Smooth muscle cell of the brain vasculature (primary cell): ENCODE measurements at places on chromosomes 16 and 17.

DNA sequence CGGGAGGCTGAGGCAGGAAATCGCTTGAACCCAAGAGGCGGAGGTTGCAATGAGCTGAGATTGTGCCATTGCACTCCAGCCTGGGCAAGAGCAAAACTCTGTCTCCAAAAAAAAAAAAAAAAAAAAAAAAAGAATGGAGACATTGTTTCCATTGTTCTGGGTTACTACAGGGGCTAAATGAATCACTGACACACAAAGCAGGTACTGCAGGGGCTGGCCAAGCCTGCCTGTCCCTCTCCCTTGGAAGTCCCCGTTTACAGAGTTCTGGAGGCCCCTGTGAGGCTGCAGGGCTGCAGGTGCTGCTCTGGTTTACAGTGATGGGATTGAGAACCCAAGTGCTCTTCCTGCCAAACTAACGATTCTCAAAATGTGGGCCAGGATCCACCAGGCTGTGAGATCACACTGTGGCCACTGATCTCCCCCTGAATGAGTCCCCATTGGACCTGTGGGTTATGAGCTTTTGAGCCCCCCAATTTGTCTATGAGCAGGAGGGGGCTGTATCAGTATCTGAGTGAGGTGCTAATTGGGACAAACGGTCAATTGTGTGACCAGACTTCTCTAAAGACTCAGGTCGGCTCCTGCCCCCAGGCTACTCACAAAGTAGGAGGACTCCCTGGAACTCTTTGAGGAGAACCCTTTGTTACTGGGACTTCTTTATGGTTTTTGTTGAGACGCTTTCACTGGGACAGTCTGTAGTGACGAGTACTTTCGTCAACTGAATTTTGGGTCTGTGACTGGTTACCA is 39.0 kb downstream of the DNAH17 start:
- DNase-seq: no peak

- DNase-seq: no peak
Observed at GRCh38 chr17:76082326-76083251, 3.6 kb downstream of the ZACN start.

GRCh38 chr16:7330709-7331108 is 1.9 kb upstream of the RBFOX1 start:
- no peak for DNase-seq

DNA sequence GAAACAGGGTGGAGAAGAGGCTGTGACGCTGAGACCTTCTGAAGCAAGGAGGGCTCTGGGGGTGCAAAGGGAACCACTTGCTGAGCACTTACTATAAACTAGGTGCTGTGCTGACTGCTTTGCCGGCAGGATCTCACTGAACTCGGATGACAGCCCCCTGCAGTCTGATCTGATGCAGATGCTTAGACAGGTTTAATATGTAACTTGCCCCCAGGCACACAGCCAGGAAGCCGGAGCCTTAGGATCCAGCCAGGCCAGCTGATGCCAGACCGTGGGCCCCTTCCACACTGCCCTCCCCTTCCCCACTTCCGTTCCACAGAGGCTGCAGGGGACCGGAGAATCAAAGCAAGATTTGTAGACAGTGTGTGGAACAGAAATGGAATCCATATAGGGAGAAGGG is 23.1 kb downstream of the SPACA3 start:
- no peak for DNase-seq

GRCh38 chr16:15980329-15980728 is 30.9 kb downstream of the ABCC1 start:
- DNase-seq: no peak

DNA sequence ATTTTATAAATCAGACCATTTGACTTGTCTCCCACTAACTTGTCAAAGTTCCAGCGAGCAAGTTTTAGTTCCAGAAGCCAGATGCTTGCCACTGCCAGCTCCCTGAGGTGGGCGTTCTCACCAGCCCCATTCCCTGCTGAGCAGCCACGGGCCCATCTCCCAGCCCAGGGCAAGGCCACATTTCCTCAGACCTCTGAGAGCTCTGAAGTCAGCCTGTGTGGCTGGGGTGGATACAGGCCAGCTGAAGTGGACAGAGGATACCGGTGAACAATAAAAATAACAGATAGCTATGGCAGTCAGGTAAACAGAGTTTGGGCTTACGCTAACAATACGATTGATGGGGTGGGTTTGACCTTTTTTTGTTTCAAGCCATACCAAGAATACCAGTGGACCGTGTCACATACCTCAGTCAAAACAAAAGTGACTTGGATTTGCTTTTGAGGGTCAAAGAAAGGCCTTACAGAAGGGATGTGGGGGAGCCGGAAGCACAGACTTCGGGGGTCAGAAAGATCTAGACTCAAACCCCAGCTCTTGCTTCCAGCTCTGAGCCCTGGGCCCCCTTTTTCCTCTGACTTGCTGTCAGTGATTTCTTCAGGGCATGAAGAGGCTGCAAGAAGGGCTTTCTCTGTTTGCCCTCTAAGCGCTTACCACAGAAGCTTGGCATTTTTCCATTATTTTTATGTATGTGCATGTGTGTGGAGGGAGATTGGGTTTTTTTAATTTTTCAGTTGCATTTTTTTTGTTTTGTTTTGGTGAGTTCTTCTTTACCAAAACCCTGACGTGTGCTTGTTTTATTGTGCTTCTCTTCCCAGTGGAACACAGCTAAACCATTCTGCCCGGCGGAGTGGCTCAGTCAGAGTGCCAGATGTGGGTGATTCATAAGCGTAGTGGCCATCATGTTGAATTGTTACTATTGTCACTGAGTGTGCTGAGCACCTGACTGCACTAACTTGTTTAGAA is 109.9 kb downstream of the GNAO1 start:
- DNase-seq: no peak

- DNase-seq: no peak
Observed at GRCh38 chr16:2675714-2676113, 6.6 kb upstream of the KCTD5 start.

DNA sequence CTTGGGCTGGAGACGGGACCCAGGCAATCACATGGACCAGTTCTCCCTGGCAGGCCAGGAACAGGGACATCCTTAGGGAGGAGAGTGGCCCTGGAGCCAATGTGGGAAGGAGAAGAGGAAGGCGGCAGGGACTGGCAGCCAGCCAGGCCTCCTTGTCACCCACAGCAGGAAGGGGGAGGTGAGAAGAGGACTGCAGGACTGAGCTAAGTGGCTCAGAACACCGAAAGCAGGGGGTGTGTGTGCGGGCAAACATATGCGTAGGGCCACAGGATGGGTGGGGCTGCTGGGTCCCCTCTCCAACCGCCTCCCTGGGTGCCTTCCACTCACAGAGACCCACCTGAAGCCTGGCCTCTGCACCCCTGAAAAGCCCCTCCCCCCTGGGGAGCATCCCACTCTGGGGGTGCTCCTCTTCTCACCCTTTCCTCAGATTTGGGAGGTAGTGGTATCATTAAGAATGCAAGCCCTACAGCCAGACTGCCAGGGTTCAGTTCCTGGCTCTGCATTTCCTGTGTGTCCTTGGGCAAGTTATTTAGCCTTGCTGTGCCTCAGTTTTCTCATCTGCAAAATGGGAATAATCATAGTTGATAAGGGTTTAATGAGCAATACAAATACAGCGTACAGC is 8.1 kb downstream of the PNMT start:
- no peak for DNase-seq

GRCh38 chr17:34542700-34543336 is 36.6 kb upstream of the TMEM132E start:
- no peak for DNase-seq

DNA sequence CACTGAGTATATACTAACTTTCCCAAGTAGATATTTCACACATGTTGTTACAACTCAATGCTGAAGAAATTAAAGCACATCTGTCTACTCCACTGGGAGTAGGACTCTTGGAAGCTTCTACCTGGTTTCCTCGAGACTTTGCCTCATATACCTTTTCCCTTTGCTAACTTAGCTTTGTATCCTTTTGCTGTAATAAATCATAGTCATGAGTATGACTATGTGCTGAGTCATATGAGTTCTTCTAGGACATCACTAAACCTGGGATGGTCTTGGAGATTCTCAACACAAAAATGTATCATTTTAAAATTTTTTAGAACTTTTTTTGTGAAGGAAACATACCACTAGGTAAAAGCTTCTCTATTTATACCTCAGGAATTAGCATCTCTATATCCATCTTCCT is 39.8 kb downstream of the ABCA5 start:
- DNase-seq: no peak

GRCh38 chr16:14562691-14563491 is 67.2 kb downstream of the PARN start:
- no peak for DNase-seq

- no peak for DNase-seq
Observed at GRCh38 chr17:19752216-19753050, 4.3 kb upstream of the ALDH3A1 start.

DNA sequence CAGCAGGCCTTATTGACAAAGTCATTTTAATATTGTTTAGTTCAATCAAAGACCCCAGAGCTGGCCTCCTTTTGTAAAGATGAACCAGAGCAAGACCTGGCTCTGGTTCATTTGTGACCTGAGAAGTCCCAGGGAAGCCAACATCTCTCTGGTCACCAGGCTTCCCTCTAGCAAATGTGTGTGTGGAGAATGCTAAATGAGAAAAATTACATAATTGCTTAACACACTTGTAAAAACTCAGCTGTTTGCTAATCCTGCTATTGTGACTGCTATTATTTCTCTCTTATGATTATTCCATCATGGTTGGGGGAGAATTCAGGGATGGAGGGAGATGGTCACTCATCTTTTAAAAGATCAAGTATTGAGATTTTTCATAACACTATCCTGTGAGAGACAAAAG is 94.3 kb upstream of the CLEC3A start:
- no peak for DNase-seq

DNA sequence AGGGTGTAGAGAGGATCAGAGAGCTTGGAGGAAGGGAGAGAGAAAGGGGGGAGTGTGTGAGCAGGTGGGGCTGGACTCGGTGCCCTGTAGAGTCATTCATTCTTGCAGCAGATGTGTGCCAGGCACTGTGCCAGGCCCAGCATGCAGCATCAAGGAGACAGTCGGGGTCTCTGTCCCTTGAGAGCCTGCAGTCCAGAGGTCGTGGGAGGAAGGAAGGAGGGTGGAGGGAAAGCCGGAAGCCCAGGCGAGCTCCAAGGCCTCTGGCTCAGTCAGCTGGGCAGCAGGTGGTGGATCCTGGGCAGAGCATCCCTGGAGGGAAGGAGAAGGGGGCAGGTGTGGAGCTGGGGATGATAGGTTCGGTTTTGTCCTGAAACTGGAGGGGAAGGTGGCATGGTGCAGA is 27.5 kb downstream of the EPN2 start:
- DNase-seq: no peak

GRCh38 chr17:16887523-16888095 is 84.3 kb downstream of the TNFRSF13B start:
- no peak for DNase-seq

GRCh38 chr17:76238847-76239537 is 1.3 kb downstream of the RNF157 start:
- no peak for DNase-seq

DNA sequence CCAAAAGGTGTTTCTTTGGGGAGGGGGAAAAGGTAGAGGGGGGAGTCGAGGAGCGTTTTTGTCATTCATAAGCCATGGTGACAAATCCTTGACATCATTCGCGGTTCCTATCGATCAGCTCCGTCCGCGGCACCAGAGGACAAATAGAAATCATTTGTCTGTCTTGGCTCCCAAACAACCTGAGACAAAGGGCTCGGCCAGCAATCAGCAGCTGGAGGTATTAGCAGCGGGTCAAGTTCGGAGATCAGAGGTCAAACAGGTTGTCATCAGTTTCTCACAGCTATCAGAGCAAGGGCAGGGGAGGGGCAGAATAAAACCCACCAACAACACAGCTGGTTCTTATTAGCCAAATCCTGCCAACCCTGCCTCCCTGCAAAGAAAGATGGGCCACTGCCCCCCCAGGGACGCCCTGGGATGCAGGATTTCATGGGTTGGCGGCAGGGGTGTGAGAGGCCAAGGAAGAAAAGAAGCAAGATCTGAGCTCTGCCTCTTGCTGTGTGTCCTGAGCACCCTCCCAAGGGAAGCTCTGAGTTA is 145.3 kb upstream of the LHX1 start:
- no peak for DNase-seq

GRCh38 chr16:53664724-53665345 is 38.8 kb downstream of the RPGRIP1L start:
- no peak for DNase-seq

GRCh38 chr16:4501071-4501478 is 24.9 kb downstream of the HMOX2 start:
- no peak for DNase-seq

- no peak for DNase-seq
Observed at GRCh38 chr17:40352779-40353394, 11.7 kb downstream of the GJD3 start.

GRCh38 chr16:46982335-46982734 is 8.9 kb upstream of the DNAJA2 start:
- DNase-seq: no peak

DNA sequence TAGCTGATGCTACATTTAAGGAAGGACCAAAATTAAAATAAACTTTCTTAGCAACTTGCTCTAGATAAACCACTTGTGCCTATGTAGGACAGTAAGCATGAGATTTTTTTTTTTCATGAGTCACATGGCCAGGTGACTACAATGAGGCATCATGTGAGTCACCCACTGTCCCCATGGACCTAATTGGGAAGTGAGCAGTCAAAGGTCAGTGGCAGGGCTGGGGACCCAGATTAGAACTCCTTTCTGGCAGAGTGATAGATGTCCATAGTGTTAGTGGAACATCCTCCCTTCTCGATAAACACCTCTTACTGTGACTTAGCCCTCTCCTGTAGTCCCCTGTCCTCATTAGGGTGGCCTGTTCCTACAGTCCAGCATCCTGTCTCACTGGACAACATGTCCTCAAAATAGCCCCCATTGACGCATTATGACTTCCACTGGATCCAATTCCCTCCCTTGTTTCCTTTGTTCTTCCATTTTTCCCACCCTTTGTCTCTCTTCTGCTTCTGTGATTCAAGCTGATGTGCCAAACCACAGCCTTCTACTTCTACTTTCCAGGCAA is 12.4 kb downstream of the ITGB3 start:
- no peak for DNase-seq

GRCh38 chr17:49574323-49574781 is 1.3 kb upstream of the NXPH3 start:
- DNase-seq: no peak

DNA sequence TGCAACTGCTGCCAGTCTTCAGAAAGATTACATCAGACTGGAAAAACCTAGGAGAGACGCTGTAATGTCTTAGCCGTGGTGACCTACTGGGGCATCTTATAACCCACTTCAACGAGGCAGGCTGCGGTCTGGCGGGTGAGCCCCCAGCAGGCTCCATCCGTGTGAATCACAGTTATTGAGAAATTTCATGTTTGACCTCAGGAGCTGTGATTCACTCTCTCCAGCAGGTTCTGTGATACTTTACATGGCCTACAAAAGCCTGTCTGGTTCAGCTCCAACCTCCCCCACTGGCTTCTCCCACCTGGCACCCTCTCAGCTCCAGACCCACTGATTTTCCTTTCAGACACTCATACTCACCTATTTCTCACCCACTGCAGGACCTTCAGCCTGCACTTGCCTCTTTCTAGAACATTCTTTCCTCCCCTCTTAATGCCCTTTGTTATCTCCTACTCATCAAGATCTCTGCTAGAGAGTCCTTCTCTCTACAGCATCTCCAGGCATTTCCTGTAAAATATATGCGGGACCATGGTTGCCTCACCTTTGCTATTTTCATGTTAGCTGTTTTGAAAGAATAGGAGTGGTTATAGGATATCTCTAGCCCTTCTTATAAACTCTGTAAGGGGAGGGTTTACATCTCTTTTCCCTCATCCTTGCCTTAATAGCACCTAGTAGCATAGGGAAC is 227.9 kb downstream of the MAF start:
- DNase-seq: peak; percentile 4
